ENCODE measurements at places on chromosomes 5 and 9.

GRCh38 chr5:98519571-98519970 is 253.9 kb upstream of the RGMB start:
- DNase-seq, result no peak

GRCh38 chr9:132183134-132183533 is 21.3 kb downstream of the NTNG2 start:
- no peak for DNase-seq

DNA sequence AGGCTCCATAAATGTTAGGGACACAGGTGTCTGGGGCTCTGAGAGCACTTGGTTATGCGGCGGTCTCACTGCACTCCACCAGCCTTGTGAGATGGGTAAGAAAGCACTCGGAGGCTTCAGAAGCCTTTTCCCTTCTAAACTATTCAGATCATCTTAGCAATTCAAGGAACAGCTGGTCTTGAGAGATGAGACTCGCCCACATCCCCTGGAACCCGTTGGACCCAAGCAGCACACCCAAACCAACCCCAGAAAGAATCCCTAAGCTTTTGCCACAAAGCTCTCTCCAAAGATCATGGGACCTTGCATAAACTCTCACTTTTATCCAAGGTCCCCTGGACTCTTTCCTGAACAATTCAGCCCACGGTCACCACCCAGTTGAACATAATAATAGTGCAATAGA is 90.2 kb downstream of the RAPGEF1 start:
- DNase-seq, result no peak

- no peak for DNase-seq
Observed at GRCh38 chr9:86413971-86414880, 60.0 kb upstream of the TUT7 start.

DNA sequence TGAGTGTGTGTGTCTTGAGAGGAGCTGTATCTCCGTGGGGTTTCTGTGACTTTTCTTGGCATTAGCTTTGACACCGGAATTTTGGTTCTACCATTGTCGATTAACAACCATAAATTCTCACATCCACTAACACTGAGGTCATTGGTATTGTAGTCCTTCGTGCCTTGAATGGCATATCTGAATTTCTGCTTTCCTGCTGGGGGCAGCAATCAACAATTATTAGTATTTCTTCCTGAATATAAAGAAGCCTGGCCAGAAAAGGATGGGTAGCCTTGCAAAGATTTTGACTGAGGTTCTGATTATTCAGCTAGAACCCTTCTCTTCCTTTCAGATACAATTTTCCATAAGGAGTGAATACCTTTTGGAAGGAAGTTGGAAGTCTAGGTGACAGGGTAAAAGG is 33.5 kb upstream of the SHOC1 start:
- no peak for DNase-seq

DNA sequence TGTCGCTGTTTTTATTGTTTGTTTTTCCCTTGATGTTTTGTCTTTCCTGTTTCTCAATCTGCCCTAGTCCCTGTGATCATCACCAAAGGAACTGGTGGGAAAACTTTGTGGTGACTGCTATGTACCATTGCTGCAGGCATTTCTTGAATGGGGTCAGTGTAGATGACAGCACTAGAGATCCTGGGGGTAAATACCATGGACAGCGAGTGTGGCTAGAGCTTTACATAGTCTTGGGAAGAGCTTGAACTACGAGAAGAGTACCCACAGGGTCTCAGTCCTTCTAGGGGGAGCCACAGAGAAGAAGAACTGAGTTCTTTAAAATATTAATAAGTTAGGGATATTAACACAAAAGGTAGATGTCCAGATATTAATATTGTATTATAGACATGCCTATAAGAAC is 138.8 kb downstream of the PAM start:
- no peak for DNase-seq

Data from stimulated activated CD4-positive, alpha-beta T cell treated with anti-CD3 and anti-CD28 coated beads, Interleukin-4, amount 100 ng/mL, for 48 hours (primary cell).